NCI-H524 (cell line): ENCODE measurements at places on chromosomes 2 and 18.
A peak's percentile ranks its signal among the peaks of the same experiment; 100 is the strongest.

DNA sequence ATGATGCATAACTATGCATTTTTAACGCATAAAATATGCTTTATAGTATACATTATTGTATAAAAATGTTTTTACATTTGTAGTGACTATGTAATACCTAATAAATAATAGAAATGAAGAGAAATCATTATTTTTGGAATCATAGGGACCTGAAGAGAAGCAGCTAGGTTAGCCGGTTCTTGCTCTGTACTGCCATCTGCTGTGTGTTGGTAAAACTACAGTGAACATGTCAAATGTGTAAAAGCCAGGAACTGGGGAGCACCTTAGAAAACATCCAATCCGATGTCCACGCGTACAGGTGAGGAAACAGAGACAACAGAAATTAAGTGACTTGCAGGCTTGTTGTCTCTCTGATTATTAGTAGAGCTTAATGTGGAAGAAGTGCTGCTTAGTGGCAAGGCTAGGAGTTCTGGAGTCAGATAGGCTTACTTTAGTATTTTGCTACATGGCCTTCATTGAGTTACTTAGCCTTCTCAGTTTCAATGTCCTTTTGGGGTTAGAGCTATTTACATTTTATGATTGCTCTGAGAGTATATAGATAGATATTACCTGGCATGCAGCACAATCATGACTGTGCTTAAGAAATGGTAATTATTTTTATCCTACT is 386.5 kb downstream of the DLGAP1 start:
- DNase-seq, result peak; percentile 59

- no peak for DNase-seq
Measured at GRCh38 chr2:68388358-68388757, 23.3 kb downstream of the PLEK start.

- no peak for DNase-seq
Measured at GRCh38 chr18:36623681-36624190, 205.1 kb downstream of the TPGS2 start.

GRCh38 chr2:156465573-156465972 is 29.4 kb downstream of the GPD2 start:
- no peak for DNase-seq

- DNase-seq, result peak; percentile 9
Measured at GRCh38 chr2:43605079-43605655, 9.3 kb upstream of the THADA start.

GRCh38 chr18:44792456-44793061 is 111.9 kb downstream of the SETBP1 start:
- no peak for DNase-seq

GRCh38 chr2:172086241-172087206 is 1.2 kb downstream of the DLX1 start:
- no peak for DNase-seq

DNA sequence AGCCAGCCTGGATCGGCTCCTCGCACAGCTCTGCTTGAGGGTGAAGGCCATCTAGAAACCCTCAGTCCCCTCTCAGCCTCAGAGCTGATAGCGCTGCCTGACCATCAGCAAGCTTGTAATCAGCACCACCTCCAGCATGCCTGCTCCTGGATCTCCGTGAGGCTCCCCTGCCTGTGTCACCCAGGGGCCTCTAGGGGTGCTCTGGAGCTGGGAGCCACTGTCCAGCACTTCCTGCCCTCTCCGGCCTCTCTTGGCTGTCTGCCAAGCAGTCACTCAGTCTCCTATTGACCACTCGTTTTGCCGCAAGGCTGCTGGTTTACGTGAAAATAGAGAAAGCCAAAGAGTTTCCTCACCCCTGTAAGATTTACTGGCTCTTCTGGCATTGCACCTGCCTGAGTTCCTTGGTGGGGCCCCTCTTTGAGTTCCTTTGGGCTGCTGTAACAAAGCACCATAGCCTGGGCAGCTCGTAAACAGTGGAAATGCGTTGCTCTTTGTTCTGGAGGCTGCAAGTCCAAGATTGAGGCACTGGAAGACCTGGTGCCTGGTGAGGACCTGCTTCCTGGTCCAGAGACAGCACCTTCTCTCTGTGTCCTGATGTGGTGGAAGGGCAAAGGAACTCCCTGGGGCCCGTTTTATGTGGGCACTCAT is 17.9 kb downstream of the CAPN10 start:
- no peak for DNase-seq

DNA sequence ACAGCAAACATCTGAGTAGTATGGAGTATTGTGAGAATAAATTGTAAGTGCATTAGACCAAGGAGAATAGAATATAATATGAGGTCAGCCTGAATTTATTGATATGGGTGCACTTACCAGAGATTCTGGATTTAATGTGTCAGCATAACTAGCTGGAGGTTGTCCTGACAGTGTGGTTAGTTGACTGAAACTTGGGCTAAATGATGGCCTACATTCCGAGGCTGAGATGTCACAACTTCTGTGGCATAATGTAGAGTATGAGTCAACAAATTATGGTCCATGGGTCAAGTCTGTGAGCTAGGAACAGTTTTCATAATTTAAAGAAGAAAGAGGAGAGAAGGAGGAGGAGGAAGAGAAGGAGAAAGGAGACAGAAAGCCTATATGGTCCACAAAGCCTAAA is 127.6 kb downstream of the QPCT start:
- DNase-seq, result no peak

DNA sequence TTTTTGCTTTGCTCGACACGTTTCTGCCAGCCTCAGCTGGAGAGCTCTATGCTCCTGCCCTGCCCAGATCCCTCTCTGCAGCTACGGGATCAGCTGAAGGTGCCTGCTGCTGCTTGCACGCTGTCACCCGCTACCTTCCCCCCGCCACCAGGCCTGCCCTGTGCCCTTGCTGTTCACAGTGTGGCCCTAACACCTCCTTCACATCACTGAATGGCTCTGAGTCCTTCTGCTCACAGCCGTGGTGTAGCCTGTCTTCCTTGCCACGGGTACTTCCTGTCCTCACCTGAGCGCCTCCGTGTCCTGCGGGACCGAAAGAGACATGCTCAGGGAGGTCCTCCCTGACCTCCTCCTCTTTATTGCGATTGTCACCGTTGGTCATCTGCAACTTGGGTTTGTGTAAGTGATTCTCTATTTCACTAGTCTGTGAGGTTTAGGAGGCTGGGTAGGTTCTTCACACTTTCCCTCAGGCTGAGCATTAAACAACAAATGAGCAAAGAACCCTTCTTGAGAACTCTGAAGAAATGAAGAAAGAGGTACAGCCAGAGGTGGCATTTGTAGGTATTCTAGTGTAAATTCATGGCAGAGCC is 127.5 kb downstream of the NCK2 start:
- no peak for DNase-seq

DNA sequence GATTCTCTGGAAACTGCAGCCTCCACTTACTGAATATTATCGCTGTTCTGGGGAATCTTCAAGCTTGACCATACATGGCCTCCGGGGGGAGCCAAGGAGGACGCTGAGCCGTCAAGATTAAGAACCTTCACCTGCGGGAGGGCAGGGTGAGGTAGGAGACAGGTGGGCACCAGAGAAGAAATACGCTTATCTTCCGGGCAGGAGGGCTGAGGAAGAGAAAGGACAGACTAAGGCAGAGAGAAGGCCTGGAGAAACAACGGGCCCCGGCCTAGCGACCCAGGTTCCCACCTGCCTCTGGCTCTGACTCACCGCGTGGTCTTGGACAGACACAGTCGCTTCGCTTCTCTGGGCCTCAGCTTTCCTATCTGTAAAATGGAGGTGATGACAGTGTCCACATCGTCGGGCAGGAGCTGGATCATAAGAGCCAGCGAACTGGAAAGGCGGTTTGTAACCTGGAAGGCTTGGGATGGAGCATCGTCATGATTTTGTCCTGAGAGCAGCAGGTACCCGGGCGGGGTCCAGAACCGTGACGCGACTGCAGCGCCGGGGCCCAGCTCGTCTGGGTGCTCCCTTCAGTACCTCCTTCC is 659 bp downstream of the ZNF142 start:
- peak; percentile 59 for DNase-seq

- no peak for DNase-seq
Measured at GRCh38 chr2:113230531-113230930, 48.2 kb downstream of the PAX8 start.

GRCh38 chr2:27085673-27086089 is 891 bp upstream of the KHK start:
- peak; percentile 73 for DNase-seq

DNA sequence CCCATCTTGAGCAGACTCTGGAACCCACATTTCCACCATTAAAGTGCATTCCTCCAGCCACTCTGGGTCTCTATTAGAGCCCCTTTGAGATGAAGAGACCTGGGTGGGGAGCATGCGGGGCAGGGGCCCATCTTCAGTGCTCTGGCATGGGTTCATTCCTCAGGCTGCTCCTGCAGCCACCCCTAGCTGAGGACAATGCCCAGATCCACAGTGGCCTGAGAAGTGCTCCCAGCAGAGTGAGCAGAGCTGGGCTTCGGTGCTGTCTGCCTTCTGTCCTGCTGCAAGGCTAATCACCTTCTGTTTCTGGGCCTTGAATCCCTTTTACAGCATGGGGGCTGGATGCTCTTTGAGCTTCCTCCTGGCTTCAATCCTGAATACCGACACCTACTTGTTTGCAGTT is 169.8 kb downstream of the TRIM43 start:
- DNase-seq, result no peak

- no peak for DNase-seq
Measured at GRCh38 chr2:135086222-135086621, 34.1 kb downstream of the RAB3GAP1 start.

DNA sequence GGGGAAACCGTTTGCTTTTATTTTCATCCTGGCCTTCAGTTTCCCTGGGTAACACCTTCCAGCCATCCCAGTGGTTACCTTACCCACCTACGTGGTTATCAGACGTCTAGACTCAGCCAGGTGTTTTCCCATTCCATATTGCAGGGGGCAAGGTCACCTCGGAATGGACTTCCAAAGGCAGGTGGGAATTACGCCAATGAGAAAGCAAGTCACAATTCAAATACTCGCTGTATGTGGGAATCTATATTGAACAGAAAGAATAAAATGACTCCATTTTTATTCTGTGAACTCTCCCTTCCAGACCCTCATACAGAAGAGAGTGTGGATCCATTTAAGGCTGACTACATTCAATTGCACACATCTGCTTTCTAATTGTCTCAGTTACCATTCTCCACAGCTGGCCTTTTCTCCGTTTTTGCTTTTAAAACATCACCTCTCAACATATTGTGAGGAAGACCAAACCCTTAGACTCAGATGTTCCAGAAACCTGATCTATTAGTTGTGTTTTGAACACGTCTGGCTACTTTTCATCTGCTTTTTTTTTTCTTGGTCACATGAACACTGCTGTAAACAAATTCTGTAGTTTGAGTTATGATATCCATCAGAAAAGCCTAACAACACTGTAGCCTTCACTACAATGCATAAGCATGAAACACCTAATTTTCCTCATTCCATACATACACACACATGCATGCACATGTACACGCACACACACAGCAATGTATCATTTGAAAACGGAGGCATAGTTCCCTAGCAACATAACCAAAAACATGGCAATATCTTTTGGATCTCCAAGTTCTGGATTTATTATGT is 59.8 kb downstream of the BCL2 start:
- DNase-seq, result no peak

- no peak for DNase-seq
Measured at GRCh38 chr2:186130748-186131641, 355.1 kb upstream of the ZC3H15 start.

- DNase-seq, result no peak
Measured at GRCh38 chr2:239220981-239221396, 179.8 kb downstream of the HDAC4 start.

DNA sequence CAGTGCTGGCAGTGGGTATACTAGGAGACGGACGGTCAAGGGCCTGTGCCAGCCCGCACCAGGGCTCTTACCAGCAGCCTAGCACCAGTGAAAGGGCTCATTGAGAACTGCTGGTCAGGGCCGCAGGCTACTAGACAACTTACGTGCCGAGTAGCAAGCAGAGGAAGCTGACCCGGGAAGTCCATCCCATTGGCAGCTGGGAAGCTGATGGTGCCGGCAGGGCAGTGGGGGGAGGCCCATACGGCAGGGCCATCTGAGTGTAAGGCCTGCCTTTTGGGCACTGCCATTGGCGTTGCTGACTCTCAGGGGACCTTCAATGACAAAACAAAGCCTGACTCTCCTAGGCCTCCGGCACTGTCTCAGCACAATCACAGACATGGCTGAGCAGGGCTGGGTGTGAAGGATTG is 20.6 kb downstream of the EFR3B start:
- no peak for DNase-seq

- DNase-seq, result no peak
Measured at GRCh38 chr18:50558948-50559751, 737 bp upstream of the MAPK4 start.

GRCh38 chr2:80008596-80008995 is 296.0 kb downstream of the LRRTM1 start:
- no peak for DNase-seq

GRCh38 chr2:18824325-18824790 is 235.0 kb upstream of the NT5C1B start:
- DNase-seq, result no peak

DNA sequence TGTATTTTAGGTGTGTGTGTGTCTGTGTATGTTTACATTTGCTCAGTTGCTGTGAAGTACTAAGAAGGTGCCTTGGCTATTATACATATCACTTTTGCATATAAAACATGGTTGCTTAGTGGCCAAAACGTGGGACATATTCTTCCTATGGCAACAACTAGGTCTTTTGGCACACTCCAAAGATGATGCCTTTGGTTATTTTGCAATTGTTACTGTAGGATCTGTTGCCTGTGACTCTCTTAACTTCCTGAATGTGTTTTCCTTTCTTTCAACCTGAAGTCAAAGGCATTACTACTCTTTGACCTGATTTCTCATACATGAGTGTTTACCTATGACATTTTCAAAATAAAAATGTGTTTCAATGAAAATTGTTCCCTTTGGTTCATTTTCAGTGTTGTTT is 160.5 kb downstream of the UBE2E3 start:
- no peak for DNase-seq

GRCh38 chr2:30487603-30488002 is 40.6 kb downstream of the LCLAT1 start:
- peak; percentile 36 for DNase-seq

GRCh38 chr2:161418715-161419637 is 2.9 kb downstream of the TBR1 start:
- DNase-seq, result peak; percentile 28

DNA sequence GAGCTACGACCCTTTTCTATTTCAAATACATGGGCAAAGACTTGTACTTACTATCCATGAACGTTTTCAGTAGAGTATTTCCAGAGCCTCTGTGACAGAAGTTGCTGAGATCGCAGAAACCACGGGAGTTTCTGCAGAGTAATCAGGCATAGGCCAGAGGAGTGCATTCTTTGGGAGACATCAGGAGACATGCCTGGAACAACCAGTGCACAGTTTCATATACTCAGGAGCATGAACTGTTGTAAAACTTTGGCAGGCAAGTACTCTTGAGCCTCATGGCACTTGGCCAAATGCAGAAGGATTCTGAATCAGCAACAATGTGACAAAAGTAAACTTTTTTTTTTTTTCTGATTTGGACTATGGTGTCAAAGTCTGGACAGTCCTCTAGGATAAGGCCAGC is 307.1 kb downstream of the GRB14 start:
- no peak for DNase-seq

DNA sequence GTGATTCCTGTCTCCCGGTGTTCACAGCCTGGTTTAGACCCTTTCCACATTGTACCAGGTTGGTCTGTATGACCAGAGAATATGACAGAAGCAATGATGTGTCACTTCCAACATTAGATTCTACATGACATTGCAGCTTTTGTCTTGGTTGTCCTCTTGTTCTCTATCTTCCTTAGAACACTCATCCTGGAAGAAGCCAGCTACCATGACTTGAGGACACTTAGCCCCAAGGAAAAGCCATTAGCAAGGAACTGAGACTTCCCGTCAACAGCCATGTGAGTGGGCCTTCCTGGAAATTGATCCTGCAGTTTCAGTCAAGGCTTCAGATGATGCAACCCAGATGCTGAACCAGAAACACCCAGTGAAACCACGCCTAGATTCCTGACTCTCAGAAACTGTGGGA is 143.3 kb downstream of the MREG start:
- no peak for DNase-seq
